ENCODE measurements at places on chromosomes 11 and 22.

- no peak for DNase-seq
Measured at GRCh38 chr11:82631722-82632630, 101.7 kb downstream of the FAM181B start.

GRCh38 chr11:44893308-44893822 lies 57.3 kb downstream of the TP53I11 start:
- DNase-seq: no peak

- no peak for DNase-seq
Measured at GRCh38 chr22:36379593-36380361, 8.0 kb downstream of the MYH9 start.

GRCh38 chr11:60871378-60872061 lies 4.2 kb downstream of the ZP1 start:
- no peak for DNase-seq

- DNase-seq: no peak
Measured at GRCh38 chr11:65887723-65888162, 528 bp downstream of the FIBP start.

DNA sequence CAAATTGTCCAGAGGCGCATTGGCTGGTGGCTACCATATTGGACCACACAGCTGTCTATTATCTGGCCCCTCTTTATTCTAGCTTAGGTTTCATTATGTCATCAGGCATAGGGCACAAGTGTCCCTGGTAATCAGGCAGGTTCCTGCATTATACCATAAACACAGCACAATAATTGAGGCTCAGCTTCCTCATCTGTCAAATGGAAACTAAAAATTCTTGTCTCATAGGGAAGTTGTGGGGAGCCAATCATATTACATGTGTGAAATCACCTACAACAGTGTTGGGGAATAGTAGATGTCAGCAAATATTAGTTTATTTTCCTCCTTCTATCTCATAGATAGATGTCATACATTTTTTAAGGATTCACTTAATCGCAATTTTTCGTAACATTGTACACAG lies 231.0 kb upstream of the SORL1-AS1 start:
- DNase-seq: no peak

DNA sequence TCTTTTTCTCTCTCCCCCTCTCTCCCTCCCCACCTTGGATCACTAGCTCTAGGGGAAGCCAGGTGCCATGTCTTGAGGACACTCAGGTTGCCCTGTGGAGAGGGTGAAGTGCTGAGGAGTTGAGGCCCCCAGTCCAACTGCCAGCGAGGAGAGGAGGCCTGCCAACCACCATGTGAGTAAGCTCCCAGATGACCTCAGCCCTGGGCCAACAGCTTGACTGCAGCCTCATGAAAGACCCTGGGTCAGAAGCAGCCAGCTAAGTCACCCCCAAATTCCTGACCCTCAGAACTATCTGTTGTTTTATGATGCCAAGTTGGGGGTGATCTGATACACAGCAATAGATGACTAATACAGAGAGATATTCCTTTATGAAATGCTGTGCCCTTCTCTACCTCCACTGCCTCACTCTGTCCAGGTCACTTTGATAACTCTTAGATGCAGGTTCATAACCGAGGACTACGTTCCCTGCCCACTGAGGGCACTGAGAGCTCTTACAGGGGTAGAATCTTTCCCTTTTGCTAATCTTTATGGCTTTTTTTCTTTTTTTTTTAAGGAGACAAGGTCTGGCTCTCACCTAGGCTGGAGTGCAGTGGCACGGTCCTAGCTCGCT lies 8.0 kb downstream of the ARFGAP3 start:
- DNase-seq: no peak

DNA sequence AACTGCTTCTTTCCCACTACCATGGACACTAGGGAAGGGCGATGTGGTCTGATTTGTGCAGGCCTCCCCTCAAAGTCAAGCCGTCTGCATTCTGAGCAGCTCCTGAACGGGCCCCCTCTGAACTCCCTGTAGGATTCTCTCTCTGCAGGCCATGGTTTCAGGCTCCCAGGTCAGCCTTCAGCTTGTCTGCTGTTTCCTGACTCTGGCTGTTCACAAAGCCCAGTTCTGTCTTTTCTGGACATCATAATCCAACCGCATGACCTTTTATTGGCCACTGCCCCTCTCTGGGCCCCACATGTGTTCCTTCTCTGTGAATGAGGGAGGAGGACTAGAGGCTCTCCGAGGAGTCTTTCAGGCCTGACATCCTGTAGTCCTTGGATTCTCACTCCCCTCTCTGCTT lies 161.0 kb downstream of the FEZ1 start:
- no peak for DNase-seq

GRCh38 chr11:29306527-29306926 lies 710.3 kb downstream of the KCNA4 start:
- DNase-seq: no peak

DNA sequence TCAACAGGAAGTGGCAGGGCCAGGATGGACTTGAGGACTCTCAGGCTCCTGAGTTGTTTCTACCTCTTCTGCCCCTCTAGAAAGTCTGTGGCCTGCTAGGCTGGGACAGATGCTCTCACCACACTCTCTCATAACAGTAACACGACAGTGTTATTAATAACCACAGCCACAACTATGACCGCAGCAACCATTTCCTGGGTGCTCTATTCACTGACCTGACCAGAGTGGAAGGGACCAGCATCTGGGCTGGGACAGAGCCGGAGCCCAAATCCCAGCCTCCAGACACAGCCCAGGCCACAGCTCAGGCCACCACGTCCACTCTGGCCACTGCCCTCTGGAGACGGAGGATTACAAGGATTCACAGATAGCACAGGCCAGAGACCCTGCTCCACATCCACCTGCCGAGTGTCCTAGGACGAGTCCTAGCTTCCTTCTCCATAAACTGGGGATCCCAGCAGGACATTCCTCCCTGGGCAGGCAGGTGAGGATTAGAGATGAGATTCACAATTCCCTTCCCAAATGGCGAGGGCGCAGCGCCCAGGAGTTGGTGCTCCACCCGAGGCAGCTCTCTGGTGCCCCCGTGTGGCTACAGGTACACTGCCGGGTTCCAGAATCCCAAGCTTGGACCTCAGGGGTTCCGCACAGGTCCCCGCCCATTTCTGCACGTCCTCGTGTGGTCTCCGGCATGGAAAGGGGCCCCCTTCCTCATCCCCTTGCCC lies 7.1 kb downstream of the PNPLA5 start:
- DNase-seq: no peak

- DNase-seq: no peak
Measured at GRCh38 chr11:120255519-120255866, 15.6 kb downstream of the POU2F3 start.

GRCh38 chr11:2516276-2517015 lies 71.6 kb downstream of the KCNQ1 start:
- no peak for DNase-seq

- DNase-seq: no peak
Measured at GRCh38 chr22:40578171-40578570, 58.3 kb downstream of the MRTFA start.

DNA sequence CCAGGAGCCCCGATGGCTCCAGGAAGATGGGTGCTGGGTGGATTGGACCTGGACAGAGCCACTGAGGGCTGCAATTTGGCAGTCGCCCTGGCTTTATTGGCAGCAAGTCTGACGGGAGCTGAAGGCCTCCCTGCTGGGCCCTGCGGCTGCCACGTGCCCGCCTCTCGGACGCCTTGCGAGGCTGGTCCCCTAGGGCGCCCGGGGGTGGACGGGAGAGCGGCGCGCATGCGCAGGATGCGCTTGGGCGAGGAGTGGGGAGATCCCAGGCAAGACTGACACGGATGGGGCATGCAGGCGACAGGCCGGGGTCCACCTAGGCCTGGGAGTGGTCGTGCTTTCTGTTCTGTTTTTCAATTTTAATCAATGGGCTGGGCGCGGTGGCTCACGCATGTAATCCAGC lies 150.0 kb downstream of the ADAMTS15 start:
- no peak for DNase-seq

DNA sequence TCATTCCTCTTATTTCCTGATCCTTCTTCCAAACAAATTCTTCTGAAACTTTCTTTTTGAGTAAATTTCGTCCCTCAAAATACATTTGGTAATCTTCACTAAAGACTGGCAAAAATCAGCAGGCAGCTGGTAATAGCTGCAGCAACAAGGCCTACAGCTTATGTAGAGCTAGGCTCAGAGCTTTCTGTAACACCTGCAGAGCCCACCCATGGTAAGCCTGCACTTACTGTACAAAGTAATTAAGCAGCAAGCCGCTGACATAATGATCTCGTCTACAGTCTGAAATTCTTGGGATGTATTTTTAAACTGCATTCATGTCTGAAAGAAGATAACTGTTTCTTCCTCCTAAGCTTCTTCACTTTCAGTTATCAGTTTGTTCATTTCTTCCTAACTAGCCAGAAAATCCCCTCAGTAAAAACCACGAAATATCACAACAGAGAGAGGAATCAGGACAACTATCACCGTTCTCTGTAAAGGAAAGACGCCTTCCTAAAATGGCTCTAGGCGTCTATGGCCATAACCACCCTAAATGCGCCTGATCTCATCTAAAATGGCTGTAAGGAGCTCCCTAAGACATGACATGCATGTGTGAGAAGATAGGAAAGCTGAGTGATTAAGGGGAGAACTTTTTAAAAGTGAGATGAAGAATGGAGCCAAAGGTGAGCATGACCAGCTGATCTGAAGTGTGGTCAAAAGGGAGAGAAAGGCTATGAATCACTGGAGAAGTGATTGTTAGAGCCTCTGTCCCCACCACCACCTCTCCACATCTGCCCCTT lies 56.2 kb downstream of the DENND5A start:
- no peak for DNase-seq

DNA sequence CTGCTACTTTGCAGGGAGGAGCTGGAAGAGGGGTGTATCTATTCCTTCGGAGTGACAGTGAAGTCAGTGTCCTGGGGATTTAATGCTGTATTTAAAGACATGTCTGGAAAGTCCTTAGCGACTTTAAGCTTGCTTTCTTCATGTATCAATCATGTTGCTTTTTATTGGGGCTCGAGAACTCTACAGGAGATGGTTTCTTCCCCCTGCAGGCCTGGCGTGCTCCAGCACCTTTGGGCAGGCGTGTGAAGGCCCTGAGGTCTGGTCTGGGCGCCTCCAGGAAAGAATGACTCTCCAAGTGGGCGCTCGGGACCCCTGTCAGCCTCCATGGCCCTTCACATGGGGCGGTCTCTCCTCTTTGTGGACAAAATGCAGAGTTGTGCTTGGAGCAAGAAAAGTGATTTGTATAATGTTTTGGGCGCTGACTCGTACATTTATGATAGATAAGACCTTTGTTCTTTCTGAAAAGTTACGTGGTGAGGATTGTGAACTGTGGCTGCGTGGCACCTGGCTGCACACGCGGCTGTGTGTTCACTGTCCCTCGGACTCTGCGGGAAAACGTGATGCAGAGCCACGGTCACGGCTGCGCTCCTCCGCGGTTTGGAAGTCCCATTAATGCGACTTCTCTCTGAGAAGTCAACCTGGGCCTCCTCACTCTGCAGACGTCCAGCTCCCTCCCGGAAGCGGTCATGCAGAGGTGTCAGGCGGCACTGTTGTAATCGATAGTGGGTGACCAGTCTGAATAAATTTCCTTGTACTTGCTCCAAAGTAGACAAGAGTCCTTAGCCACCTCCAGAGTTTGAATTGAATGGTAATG lies 282.5 kb downstream of the TBC1D22A start:
- no peak for DNase-seq

DNA sequence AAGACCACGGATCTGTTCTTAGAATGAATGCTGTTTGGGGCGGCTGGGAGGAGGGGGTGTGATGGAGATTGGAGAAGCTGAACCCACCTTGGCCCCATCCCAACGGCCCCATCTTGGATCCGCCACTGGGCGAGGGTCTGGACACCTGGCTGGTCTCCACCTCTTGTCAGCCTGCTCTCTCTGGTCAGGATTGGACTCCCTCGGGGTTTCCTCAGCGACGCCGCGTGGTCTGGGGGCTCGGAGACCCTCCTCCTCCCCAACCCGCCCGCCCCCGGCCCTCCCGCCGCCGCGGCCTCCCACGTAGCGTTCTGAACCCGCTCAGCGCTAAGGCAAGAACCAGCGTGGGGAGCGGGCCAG lies 4.3 kb upstream of the FLI1 start:
- no peak for DNase-seq

DNA sequence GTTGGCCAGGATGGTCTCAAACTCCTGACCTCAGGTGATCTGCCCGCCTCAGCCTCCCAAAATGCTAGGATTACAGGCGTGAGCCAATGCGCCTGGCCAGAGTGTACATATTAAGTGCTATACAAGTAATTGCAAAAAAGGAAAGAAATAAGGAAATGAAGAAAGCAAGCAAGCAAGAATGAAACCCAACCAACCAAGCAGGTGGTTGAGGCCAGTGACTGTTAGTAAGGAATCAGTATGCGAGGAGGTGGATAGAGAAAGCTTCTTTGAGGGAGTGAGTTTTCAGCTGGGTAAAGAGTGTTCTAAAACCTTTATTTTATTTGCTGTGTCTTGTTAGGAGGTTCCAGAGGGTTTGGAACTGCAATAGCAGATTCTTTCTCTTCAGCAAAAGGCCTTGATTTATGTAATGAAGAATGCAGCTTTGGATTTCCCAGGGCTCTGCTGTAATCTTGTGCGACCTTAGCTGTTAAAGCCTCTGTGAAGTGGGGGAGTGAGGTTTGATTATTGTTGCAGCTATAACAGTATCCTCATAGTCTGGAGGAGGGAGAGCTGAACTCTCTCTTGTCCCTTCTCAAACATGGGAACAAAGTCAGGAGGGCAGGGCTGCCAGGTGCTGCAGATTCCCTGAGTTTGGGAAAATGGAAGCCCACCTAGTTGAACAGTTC lies 5.7 kb downstream of the AMPD3 start:
- no peak for DNase-seq

GRCh38 chr11:133516845-133517244 lies 15.5 kb downstream of the OPCML start:
- no peak for DNase-seq

DNA sequence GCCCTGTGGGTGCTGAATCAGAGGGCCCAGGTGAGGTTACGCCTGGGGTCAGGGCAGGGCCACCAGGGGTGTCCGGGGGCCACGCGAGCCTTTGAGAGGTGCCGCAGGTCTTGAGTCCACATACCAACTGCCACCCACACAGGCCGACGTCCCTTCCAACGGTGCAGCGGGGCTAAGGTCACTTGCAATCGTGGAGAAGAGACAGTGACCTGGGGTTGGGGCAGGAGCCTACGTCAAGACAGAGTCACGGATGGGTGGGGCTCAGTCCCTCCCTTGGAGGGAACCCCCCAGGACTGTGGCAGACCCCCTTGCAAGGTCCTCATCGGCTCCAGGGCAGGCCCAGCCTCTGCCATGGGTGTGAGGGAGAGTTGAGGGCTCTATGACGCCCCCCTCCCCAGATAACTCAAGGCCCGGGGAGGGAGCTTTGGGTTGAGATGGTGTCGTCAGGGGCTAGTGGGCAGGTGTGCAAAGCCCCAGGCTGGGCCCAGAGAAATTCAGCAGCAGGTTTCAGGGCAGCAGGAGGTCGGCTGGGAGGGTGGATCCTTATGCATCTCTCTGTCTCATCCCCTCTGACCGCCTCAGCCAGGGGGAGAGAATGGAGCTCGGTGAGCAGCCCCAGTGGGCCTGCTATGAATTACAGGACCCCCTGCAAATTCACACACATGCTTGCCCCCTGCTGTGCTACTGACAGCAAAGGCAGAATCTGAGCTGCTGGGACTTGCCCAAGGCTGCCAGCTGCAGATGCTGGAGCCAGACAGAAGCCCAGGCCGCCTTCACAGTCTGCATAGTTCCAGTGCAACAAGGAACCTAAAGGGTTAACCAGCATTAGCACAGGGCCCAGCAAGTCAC lies 60.0 kb downstream of the MYEOV start:
- DNase-seq: no peak

Data from stimulated activated CD8-positive, alpha-beta memory T cell treated with anti-CD3 and anti-CD28 coated beads, Interleukin-4, amount 100 ng/mL, for 4 hours (primary cell).